NCI-H2227 treated with DMSO at 0.1 percent for 48 hours (cell line): ENCODE measurements at places on chromosomes 5 and 9.

- no peak for DNase-seq
Observed at GRCh38 chr5:51665251-51665593, 282.0 kb downstream of the ISL1 start.

DNA sequence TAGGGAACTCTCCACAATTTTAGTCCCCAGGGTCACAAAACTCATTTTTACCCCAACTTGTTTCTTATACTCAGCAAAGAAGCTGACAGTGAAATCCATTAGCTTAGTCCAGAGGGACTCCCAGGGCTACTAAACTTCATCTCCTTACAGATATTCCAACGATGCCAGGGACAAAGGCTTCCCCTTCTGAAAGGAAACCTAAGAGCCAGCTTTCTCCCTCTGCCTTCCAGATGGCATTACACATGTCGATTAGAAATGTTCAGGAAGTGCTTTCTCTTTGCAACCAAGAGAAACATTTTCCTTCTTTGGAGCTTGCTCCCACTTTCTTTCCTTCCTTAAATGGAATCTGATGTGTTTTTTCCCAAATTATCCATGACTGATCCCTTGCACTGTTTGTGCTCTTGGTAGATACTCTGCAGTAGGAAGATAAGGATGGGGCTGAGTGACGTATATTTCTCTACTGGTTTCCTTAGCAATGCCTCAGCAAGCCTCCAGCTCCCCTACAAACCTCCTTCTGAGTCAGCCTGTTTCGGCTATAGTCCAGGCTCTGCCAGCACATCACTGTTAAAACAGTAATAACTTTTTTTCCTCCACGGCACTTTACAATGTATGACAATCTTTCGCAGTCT is 43.0 kb upstream of the HTR4 start:
- no peak for DNase-seq

DNA sequence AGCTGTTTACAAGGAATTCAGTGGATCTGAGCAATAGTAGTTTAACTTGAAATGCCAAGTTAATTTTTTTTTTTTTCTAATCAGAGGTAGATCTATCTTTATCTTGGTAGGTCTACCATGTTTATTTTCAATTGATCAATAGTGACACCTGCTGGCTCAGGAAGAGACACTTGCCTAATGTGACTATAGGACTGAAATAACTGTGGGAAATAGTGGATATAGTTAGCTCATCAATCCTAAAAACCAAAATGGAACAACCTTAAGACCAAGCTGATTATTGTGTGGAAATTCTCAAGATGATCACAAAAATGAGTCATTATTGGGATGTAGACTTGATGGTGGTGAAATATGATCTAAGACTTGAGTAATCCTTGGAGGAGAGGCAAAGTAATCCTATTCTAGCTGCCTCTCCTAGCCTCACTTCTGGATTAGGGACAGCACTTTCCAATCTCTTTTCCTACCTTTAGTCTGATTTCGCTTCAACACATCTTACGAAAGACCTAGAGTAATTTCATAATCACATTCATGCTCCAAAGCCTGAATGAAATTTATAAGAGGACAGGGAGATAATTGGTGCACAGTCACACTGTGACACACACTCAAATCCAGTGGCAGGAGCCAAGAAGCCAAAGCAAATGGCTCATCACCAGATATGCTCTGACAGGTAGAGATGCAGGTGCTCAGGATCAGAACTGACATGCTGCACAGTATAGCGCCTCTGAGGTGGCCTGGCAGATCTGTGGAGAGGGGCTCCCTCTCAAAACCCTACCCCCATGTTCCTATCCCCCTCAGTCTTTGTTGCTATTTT is 156.3 kb downstream of the HMHB1 start:
- DNase-seq: peak; percentile 30

DNA sequence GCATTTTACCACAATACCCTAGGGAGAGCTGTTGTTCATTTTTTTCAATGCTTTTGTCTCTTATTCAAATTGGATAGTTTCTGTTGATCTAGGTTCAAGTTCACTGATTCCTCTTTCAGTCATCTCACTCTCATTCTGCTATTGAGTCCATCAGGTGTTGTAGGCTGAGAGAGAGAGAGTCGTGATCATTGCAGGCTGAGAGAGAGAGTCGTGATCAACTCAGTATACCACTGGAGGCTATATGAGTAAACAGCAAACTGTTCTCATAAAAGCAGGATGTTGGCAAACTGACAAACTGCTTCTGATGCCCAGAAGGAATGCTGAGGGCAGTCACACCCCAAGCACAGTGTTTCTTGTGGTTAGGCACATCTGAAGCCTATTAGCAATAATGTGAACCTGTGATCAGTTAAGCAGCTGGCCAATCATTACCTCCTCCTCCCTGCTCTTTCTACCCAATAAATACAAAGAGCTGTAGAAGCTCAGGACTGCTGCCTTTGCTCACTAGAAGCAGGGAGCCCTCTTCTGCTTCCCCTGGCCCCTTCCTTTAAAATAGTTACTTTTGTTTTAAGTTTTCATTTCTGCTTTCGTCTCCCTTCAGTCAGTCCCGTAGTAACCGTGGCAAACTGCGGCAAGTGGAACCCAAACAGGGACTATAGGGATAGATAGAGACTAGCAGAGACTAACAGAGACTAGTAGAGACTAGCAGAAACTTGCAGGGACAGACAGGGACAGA is 476.1 kb upstream of the ACO1 start:
- DNase-seq: no peak

DNA sequence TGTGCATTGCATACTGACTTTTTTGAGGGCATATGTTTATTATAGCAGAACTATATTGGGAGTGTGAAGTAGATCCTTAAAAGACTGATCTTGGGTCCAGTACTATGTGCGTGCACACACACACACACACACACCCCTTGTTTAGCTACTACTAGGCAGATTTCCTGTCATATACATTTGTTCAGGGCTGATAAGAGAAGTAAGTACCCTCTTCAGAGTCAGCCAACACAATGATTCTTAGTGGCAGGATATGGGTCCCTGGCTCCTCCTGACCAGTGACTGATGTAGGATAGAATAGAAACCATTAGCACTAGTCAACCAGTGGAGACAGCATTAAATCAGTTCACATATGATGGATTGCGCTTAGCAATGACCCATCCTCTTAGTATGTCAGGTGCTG is 76.2 kb upstream of the MIER3 start:
- DNase-seq: no peak

- no peak for DNase-seq
Observed at GRCh38 chr5:9667906-9668305, 37.8 kb upstream of the TAS2R1 start.

GRCh38 chr5:102290004-102290403 is 6.1 kb downstream of the SLCO4C1 start:
- no peak for DNase-seq

DNA sequence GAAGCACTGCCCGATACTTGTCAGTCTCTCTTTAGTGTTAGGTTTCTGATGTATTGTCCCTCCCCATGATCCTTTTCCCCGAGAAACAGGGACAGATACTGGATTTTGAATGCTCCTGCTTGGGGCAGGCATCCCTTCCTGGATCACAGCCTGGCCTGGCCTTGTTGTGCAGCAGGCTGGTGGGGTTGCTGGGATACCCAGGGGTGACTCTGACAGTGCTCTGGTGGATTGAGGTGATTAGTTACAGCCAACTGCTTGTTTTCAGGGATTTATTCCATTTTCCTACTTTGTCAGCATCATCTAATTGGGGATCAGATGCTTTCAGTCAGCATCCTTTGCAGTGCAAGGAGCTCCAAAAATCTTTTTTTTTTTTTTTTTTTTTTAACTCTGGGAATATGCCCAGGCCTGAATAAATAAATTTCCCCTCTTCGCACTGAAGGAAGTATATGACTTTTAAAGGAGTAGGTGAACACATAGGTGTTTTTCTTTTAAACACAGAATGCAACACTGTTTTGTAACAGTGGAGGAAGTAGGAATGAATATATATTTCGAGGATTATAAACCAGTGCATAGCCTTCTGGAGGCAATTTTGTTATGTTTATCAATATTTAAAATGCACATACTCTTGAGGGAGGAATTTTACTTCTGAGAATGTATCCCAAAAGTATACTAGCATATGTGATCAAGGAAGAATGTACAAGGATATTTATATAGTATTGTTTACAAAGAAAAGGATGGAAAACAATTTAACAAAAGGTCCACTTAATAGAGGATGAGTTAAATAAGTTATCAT is 127.3 kb upstream of the ELL2 start:
- DNase-seq: no peak

GRCh38 chr9:69097064-69097463 is 61.5 kb downstream of the FXN start:
- DNase-seq: no peak

DNA sequence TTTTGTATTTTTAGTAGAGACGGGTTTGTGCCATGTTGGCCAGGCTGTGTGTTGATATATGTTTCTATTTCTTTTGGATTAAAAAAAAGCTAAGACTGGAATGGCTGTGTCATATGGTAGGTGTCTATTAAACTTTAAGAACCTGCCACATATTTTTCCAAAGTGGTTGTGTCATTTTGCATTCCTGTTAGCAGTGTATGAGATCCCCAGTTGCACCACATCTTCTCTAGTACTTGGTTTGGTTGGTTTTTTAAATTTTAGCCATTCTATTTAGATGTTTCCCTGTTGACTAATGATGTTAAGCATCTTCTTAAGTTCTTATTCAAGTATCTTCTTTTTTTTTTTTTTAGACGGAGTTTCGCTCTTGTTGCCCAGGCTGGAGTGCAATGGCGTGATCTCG is 36.2 kb upstream of the MEGF9 start:
- DNase-seq: no peak

GRCh38 chr9:131483319-131484050 is 19.2 kb upstream of the POMT1 start:
- no peak for DNase-seq

GRCh38 chr9:14723301-14723700 is 768 bp upstream of the CER1 start:
- DNase-seq: no peak

GRCh38 chr5:119385136-119385535 is 29.3 kb downstream of the TNFAIP8 start:
- no peak for DNase-seq

GRCh38 chr9:92969516-92970466 is 22.5 kb downstream of the FGD3 start:
- no peak for DNase-seq

DNA sequence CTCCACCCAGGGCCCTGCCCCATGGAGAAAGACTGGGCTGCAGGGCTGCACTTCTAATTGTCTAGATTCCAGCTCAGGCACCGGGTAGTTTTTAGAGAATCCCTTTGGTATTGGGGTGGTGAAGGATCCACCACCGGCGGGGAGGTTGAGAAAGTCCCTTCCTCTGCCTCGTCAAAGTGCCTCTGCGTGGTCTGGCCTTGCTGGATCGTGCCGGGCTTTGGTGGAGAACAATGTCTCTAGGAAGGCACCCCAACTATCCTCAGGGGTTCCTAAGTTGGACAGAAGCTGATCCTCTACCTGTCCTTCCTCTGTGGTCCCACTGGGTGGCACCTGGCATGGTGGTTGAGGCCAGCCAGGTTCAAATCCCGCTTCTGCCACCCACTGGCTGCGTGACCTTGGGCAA is 7.3 kb upstream of the AMBP start:
- no peak for DNase-seq

DNA sequence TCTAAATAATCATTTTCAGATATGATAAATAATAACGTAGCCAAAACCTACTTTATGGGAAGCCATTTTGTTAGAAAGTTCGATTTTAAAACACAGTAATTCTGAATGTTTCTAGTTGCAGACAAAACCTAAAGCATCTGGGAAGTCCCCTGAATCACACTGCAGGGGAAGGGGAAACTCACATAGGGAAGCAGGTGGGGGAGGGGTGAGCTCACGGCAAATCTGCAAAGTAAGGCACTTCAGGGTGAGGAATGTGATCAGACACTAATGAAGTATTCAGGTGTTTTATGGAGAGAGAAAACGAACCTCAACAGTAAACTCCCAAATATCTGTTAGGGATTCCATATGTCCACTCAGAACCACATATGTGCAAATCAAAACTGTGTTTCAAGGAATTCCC is 70.7 kb downstream of the EPB41L4A start:
- DNase-seq: no peak
